ENCODE measurements at places on chromosomes 4 and X.

DNA sequence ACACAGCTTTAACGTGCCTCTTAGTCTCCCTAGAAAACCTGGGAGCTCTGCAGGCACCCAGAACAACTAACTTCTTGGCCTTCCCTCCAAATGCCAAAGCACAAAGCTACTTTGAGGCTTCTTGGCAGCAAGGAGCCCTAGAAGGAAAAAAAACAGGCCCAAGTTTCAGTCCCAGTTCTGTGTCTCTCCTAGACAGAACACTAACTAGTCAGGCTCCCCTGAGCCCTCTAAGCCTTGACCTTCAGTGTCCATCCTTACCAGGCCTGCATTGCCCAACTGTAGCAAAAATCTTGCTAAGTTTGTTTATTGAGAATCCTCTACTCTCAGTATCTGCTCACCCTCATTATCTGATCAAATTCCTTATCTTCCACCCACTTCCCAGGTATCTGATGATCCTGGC, 79.2 kb downstream of the PAPSS1 start:
- no peak for DNase-seq

- no peak for DNase-seq
Measured at GRCh38 chr4:177555007-177555574, 112.9 kb upstream of the AGA start.

- no peak for DNase-seq
Measured at GRCh38 chr4:151304755-151305154, 20.6 kb downstream of the SH3D19 start.

DNA sequence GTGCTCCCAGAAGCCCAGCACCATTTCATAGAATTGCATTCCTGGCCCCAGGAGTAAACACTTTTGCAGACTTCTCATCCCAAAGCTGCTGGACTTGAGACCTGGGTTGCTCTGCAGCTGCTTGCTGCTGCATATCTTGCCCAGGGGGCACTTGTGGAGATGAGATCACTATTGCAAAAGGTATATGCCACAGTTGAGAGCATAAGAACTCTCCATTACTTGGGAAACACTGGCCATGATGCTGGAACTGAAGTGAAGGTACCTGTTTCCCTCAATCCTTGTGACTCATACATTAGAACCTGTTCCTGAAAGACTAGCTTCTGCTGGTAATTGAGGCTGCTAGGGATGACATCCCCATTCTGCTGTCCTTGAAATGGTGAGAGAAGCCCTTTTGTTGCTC, 43.1 kb upstream of the WDR1 start:
- DNase-seq, result no peak

DNA sequence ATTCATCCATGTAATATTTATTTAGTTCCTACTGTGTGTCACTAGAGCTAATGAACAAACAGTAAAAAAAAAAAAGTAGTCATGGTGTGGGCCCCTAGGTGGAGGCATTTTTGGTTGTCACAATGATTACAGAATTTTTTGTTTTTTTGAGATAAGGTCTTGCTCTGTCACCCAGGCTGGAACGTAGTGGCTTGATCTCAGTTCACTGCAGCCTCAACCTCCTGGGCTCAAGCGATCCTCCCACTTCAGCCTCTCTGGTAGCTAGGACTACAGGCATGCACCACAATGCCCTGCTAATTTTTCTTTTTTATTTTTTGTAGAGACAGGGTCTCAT, 22.0 kb downstream of the DNAAF6 start:
- no peak for DNase-seq

- DNase-seq, result no peak
Measured at GRCh38 chrX:13142891-13143290, 98.5 kb upstream of the FAM9C start.

DNA sequence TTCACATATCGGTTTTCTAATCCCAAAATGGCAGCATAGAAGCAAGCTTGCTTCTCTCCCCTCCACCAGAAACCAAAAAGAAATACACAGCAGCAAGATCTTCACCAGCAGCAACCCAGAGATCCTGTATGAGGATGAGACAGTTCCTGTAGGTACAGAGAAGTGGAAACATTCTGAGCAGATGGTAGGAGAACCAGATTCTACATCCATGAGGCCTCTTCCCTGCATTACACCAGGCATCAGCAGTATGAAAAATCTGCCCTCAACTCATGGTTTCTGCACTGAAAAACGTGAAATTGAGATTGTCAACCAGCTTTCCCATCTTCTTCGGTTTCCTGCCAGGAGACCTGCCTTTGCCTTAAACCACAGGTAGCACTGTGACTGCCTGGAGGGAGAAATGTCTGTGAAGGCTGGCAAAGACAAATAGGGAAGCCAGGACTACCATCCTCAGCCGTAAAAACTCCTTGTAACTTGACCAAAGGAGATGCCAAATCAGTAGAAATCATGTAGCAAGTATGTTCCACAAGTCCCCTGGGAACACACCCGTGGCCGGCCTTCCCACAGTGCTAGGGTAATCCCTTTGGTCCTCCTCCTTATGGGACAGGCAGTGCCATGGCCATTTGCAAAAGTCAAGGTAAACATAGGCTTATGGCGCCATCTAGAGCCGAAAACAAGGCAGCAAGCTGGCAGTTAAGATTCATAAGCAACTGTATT, 24.0 kb upstream of the MTHFD2L start:
- peak; percentile 48 for DNase-seq

GRCh38 chrX:111759686-111760085, 78.7 kb downstream of the ALG13 start:
- no peak for DNase-seq

DNA sequence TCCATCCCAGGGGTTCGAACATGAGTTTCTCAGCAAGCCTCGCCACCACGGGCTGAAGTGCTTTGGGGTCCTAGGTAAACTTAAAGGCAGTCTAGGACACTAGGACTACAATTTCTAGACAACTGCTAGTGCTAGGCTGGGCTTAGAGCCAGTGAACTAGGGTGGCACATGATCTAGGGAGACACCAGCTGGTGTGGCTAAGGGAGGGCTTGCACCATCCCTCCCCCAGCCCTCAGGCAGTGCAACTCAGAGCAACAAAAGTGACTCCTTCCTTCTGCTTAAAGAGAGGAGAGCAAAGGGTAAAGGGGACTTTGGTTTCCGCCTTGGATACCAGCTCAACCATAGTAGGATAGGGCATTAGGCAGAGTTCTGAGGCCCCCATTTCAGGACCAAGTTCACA, 162.5 kb upstream of the AFF2 start:
- DNase-seq, result no peak

GRCh38 chr4:157957905-157958304, 214.9 kb downstream of the GASK1B start:
- DNase-seq, result no peak

- DNase-seq, result no peak
Measured at GRCh38 chrX:23952984-23953907, 45.4 kb downstream of the CXorf58 start.

GRCh38 chr4:139603576-139604410, 47.8 kb upstream of the SETD7 start:
- DNase-seq, result peak; percentile 14

- DNase-seq, result no peak
Measured at GRCh38 chr4:121100093-121100775, 27.9 kb upstream of the NDNF start.

- DNase-seq, result no peak
Measured at GRCh38 chrX:155188786-155189185, 27.5 kb upstream of the VBP1 start.

GRCh38 chrX:56968980-56969379, 26.4 kb downstream of the SPIN3 start:
- DNase-seq, result no peak
